ENCODE measurements at places on chromosomes 6 and 20.

DNA sequence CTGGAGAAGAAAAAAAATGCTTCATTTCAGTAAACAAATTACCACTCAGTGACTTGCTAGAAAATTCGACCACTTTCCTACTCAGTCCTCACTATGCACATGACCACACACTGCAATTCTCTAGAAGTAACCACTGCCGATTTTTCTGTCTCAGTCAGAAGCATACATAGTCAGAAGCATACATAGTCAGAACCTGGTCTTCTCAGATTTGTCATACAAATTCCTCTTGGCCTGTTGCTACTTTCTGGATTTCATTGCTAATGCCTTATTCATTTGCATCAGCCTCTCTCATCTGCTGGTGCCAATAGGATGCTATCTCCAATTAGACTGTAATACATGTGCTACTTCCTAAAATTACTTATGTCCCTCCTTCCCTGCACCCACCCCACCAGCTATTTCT lies 10.2 kb upstream of the KIF16B start:
- no peak for DNase-seq

- no peak for DNase-seq
Observed at GRCh38 chr6:147103694-147104093, 100.5 kb upstream of the STXBP5 start.

- DNase-seq: no peak
Observed at GRCh38 chr6:167798453-167798852, 28.3 kb upstream of the AFDN start.

DNA sequence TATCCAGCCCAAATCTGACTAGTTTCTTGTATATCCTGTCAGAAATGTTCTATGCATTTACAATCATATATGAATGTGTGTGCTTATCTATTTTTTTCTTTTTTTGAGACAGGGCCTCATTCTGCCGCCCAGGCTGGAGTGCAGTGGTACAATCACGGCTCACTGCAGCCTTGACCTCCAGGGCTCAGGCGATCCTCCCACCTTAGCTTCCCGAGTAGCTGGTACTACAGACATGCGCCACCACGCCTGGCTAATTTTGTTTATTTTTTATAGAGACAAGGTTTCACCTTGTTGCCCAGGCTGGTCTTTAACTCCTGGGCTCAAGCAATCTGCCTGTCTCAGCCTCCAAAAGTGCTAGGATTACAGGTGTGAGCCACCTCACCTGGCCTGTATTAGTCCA lies 3.0 kb upstream of the RAB44 start:
- no peak for DNase-seq

- no peak for DNase-seq
Observed at GRCh38 chr6:35498422-35499067, 1.7 kb upstream of the TEAD3 start.

DNA sequence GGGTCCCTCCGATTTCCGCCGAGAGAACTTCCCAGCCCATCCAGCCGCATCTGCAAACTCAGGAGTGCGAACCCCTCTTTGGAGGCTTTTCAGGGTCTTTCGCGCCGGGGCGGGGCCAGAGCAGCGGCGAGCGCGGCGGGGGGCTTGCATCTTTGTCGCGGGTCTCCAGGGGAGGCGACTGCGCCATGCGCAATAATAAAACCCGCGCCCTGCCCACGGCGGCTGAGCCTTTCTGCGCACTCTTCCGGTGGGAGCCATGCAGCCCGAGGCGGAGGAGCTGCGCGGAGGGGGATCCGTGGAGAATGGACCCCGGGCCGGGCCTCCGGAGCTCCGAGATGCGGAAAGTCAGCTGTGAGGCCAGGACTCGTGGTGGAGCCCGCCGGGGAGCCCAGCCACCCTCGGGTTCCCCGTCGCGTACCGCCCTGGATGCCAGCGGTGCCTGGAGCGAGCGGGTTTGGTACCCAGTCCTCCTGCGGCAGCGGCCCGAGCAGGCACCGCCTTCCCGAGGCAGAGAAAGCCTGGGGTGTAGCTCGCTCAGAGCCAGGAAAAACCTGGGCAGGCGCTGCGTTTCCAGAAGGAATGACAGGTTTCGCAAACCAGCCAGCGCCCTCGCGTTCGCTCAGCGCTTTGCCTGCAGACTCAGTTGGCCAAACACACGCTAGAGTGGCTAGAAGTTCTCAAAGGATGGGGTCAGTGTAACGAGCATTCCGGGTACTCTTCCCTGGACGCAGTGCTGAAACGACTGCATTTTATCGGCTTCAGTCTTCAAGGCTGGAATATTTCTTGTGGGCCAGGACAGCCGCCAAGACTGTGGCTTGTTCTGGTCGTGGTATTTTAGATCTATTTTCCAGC lies 1.2 kb downstream of the AKAP12 start:
- peak; percentile 5 for DNase-seq

- no peak for DNase-seq
Observed at GRCh38 chr20:2385496-2385895, 4.8 kb downstream of the TGM6 start.

GRCh38 chr6:162651505-162651904 lies 76.1 kb downstream of the PRKN start:
- no peak for DNase-seq

- no peak for DNase-seq
Observed at GRCh38 chr6:2756687-2757224, 6.0 kb upstream of the MYLK4 start.

DNA sequence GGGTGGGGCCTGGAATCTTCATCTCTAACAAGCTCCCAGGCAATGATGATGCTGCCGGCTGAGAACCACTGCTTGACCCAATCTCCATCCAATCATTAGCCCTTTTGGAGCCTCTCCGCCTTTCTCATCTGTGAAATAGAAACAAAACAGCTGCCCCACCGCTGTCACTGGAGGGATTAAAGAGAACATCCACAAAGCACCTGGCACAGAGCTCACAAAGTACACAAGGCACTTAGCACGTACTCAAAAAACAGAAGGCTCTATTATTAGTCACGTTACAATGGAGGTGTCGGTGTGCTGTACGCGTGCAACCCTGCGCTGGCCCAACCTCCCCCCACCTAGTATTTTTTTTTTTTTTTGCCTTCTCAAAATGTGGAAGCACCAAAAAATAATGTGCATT lies 213.5 kb upstream of the ARID1B start:
- DNase-seq: peak; percentile 97

DNA sequence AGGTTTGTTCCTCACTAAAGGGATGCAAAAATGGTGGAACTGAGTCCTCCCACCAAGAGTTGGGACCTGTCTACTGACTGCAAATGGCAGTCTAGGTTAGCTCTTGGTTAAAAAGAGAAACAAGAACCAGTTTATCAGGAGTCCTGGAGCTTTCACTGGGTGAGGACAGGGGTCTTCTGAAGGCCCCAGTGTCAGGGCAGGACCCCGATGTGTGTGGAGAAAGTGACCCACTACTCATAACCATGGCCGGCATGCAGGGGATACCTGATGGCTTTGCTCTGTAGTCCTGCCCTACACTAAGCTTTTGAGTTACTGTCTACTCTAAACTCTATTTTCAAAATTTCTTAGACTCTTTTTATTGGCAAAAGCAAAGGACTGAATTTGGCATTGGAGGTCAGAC lies 220.5 kb downstream of the ANKRD60 start:
- no peak for DNase-seq

- peak; percentile 77 for DNase-seq
Observed at GRCh38 chr6:28212510-28213212, 12.4 kb upstream of the ZSCAN9 start.

- DNase-seq: peak; percentile 12
Observed at GRCh38 chr20:46683939-46684750, 5.1 kb downstream of the TP53RK start.

DNA sequence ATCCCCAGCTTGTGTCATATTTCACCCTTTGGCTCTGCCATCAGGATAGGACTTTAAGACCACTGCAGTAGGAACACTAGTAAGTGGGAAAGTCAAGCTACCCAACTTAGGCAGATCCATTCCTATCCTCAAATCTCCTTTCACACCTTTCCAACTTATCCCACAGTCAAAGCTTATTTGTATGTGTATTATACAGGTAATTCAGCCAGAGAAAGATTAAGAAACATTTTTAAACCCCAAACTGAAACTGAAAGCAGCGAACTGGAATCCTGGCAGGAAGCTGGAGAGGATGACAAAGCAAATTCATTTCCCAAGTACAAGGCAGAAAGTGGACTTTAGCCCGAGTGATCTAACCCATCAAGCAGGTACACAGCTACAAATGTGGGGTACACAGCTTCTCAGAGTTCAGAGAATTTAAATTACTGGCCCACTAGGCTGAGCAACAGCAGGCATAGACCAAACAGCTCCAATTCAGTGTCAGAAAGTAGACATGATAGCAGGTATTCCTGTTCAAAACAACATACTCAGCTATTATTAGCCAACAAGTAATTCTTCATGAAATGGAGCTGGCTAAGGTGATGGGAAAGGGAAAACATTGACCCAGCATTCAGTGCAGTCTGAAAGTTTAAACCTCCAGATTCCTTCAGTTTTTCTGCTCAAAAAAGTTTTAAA lies 39.1 kb downstream of the ILRUN start:
- DNase-seq: peak; percentile 20

GRCh38 chr6:140956571-140957369 lies 1176.0 kb upstream of the GJE1 start:
- DNase-seq: peak; percentile 68

GRCh38 chr6:161682982-161683381 lies 409.1 kb upstream of the AGPAT4 start:
- no peak for DNase-seq

GRCh38 chr6:56699066-56699654 lies 56.5 kb upstream of the DST start:
- DNase-seq: peak; percentile 6

DNA sequence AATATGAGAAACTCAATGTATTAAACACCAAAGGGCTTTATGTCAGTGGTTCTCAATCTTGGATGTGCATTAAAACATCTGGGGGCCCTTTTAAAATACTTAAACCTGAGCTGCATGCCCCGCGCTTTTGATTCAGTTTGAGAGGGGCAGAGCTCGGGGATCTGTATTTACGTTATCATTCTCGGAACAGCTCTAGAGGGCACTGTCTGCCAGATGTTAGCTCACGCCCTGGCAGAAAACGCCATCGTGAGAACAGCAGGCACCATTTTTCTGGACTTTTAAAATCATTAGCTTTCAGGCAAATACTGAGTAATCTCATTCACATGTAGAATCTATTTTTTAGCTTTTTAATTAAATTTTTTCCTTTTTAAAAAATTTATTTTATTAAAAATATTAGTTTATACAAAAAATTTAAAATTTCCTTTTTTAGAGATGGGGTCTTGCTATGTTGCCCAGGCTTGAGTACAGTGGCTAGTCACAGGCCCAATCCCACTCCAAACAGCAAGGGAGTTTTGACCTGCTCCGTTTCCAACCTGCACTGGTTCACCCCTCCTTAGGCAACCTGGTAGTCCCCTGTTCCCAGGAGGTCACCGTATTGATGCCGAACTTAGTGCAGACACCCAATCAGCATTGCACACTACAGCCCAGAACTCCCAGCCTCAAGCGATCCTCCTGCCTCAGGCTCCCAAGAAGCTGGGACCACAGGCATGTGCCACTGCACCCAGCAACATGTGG lies 30.0 kb upstream of the ZNF133 start:
- no peak for DNase-seq

DNA sequence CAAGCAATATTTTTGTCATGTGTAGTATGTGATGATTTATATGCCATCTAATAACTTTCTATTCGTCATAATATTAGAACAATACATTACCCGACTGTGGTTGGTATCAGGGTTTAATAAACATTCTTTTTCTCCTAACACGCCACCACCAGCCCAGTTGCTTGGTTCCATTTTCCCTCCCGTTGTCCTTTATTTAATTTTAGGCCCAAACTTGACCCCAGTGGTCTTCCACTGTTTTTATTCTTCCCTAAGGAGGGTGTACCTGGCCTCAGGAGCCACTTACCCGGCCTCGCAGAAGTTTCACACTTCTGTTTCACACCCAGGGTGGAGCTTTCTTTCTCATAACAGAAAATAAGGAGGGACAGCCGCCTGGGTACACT lies 33.1 kb upstream of the PIM1 start:
- no peak for DNase-seq

DNA sequence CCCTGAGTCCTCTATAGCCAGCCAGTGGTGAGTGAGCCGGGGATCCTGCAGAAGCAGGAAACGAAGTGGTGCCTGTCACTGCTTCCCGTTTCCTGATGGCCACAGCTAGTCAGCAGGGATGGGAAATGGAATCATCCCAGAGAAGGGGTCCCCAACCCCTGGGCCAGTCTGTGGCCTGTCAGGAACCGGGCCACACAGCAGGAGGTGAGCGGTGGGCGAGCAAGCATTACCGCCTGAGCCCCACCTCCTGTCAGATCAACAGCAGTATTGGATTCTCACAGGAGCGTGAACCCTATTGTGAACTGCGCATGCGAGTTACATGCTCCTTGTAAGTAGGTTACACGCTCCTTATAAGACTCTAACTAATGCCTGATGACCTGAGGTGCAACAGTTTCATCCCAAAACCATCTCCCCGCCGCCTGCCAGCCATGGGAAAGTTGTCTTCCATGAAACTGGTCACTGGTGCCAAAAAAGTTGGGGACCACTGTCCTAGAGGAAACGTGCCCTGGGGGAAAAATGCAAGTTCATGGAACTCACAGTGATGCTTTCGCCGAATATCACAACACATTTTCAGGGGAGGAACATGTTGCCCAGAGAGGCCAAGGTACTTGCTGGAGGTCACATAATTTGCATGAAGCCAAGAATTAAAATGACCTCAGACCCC lies 113.8 kb downstream of the JPH2 start:
- DNase-seq: no peak

- no peak for DNase-seq
Observed at GRCh38 chr20:47044938-47045337, 150.3 kb downstream of the EYA2 start.

DNA sequence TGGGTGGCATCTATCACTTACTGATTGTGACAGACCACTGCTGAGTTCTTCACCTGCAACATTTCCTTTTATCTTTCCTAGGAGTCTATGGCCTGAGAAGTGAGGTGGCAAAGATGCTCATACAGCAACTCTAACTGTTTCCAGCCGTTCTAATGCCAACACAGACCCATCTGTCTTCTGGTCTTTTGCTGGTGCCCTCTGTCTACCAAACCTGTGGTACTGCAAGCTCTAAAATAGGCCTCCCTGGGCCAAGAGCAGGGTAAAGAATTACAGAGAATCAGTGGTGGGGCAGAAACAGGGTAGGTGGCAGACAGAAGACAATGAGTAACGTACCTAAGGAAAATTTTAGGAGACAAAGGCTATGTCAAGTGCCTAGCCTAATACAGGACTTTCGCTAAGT lies 611.0 kb upstream of the FLRT3 start:
- no peak for DNase-seq

DNA sequence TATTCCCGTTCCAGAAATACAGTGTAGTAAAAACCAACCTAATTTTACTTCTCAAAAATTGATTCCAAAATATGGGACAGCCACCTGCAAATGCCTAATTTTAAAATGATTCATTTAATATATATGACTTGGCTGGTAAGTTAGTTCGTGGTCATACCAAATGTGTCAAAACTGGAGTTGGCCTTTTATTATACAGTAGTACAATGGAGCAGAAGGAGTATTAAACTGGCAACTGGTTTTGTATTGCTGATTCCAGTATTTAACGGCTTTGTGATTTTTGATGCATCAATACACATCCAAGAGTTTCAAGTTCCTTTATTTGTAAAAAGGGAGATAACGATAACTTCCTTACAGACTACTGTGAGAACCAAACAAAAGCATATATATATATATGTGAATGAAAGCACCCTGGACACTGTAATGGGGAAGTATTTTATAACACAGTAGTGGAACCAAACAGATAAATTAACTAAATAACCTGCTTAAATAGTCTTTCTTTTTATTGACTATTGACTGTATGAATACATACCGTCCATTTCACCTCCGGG lies 24.8 kb downstream of the SAMHD1 start:
- DNase-seq: no peak

All from NCI-H774 (cell line).